ENCODE measurements at places on chromosomes 11 and 22.

DNA sequence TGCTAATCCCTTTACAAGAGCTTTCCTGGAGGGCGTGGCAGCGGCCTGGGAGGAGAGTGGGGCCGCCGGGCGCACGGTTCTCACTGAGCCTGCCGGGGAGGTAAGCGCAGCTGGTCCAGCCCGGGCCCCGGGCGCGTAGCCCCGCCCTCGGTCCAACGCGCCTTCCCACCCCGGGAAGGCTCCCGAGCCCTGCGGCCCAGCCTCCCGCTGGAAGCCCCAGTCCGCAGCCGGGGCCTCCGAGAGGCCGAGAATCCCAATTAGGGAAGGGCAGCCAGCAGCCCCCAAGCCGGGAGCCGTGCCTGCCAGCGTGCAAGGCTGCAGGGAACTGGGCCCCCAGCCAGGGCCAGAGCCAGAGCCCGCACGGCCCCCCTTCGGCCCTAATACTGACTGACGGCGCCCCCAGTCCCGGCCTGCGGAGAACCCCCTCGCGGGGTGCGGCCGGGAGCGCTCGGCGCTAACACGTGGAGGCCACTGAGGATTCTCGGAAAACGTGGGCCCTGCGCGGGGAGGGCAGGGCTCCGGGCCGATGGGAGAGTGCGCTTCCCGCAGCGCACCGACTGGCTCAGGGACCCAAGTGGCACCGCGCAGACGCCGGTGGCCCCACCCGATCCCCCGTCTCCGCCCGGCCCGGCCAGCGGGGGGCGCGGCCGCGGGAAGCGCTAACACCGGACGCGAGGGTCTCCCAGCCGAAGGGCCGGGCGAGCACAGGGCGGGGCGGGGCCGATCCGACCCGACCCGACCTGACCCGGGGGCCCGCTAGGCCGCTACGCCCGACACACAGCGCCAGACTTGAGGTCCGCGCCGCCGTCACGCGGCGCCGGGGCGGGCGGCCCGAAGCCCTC lies 5.7 kb downstream of the ZFTA start:
- no peak for DNase-seq

DNA sequence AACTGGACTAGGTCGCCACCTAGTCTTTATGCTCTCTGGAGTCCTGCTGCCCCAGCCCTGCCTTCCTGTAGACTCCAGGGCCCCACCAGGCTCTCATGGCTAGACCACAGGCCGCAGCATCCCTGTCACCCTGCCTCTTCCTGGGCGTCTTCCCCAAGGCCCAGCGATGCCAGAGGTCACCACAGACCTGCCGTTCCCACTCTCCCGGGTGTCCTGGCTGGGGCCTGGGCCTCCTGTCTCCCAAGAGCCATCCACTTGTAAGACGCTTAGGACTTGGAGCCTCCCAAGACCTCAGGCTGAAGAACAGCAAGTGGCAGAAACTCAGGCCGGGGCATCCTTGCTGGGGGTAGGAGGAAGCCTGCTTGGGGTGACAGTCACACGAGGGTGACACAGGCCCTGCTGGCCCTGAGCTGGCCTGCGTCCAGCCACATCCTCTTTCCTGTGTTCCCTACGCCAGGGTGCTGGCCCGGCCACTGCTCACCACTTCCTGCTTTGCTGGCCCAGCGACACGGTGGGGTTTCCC lies 2.0 kb upstream of the TCIRG1 start:
- peak; percentile 43 for DNase-seq

DNA sequence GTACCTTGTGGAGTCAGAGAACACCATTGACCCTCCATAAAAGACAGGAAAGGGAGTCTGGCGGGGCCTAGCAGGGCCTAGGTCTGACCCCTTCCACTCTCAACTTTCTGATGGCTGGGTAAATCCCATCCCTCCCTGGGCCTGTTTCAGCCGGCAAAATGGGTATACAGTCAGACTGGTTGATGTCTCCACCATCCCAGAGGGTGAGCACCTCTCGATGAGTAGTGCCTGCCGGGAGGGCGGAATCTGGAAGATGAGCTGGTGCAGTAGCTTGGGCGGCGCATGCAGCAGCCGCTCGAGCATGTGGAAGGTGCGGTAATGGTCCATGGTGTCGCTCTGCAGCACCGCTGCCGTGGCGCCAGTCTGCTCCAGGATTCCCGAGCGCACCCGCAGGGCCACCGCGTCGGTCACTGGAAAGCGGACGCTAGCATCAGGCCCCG lies 528 bp downstream of the FIBP start:
- DNase-seq, result no peak

DNA sequence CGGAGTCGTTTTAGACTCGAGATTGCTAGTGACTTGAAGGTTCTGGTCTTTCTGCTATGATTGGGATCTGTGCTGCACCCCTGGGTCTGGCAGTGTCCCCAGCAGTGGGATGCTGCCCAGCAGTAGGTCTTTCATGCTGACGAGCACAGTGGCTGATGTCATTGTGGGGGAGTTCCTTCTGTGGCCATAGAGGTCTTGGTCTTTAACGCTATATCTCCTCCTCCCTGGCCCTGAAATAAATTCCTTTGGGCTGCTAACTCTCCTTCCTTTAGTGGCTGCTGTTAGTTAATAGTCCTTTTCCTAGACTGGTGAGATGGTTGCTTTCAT lies 136.3 kb downstream of the TEAD1 start:
- DNase-seq, result peak; percentile 70

- no peak for DNase-seq
Observed at GRCh38 chr11:5928271-5928670, 13.8 kb upstream of the OR56A3 start.

DNA sequence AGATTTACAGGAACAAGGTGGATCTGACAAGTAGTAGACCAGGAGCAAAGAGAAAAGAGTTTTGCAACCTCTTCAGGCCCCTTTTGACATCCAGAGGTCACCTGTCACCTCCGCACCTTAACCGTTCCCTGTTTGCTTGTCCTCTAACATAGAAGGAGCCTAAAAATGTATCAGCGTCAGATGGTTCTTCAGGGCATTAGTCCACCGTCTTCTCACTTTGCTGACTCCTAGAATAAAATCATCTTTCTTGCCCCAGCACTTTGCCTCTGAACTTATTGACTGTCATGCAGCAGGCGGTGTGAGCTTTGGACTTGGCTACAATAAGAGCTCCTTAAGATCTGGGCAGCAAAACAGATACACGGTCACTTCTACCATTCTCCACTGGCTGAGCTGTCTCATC lies 339.7 kb upstream of the B3GAT1 start:
- no peak for DNase-seq

DNA sequence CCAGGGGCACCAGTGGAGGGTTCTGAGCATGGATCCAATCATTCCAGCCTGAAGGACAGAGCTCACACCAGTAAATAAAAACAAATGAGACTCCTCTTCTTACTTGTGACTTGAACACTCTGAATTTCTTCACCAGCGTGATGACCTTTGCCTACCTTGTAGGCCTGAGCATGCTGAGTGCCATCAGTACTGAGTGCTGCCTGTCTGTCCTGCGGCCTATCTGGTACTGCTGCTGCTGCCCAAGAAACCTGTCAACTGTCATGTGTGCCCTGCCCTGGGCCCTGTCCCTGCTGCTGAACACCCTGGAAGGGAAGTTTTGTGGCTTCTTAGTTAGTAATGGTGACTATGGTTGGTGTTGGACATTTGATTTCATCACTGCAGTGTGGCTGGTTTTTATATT lies 23.9 kb downstream of the MRGPRX4 start:
- DNase-seq, result no peak

DNA sequence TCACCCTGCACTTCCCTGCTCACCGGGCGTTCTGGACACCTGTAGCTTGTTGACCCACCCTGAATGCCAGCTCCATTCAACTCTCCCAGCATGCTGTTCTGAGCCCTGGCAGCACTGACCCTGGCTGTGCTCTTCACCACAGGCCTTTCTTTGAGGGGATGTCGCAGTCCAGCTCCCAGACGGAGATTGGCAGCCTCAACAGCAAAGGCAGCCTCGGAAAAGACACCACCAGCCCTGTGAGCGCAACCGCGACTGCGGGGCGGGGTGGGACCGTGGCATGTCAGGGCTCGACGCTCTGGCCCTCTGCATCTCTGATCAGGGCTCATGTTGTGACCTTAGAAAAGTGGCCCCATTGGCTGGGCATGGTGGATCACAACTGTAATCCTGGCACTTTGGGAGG lies 47.4 kb upstream of the RAB1B start:
- DNase-seq, result no peak

GRCh38 chr11:120034176-120034875 lies 103.6 kb downstream of the TRIM29 start:
- no peak for DNase-seq

DNA sequence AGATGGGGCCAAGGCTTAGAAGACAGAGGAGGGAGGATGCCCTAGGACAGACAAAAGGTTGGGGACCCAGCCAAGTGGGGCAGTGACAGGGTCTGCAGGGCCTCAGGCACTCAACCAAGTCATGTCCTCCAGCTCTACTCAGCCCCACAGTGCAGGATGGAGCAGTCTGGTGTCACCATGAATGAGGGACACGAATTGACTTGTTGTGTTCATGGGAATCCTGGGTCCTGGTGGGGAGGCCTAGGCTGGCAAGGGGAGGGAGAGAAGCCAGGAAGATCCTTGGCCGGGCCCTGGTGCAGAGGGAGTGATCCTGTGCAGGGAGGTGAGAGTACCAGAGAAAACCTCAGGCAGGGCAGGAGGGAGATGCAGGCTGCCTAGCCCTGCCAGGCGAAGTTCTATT lies 12.0 kb downstream of the P2RY6 start:
- no peak for DNase-seq

- peak; percentile 62 for DNase-seq
Observed at GRCh38 chr11:111417766-111418435, 38.8 kb upstream of the POU2AF1 start.

DNA sequence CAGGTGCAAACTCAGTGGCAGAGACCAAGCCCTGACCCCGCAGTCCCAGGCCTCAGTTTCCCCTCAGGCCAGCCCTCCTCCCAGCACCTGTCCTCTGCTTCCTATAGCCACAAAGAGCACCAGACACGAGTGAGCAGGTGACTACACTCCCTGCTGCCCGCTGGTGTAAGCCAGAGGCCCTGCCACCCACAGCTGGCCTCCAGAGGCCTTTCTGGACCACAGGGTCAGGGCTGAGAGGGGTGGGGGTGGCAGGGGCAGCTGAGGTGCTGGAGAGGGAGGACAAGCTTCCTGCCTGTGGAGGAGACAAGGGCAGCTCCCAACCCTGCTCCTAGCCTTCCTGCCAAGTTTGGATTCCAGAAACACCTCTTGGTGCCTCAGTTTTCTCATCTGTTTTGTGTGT lies 31.3 kb upstream of the WNT7B start:
- DNase-seq, result peak; percentile 52

GRCh38 chr22:45216133-45217003 lies 24.3 kb downstream of the KIAA0930 start:
- no peak for DNase-seq

- DNase-seq, result no peak
Observed at GRCh38 chr11:128473636-128474035, 113.7 kb downstream of the ETS1 start.

- DNase-seq, result no peak
Observed at GRCh38 chr11:134584706-134585445, 172.8 kb upstream of the B3GAT1 start.

- peak; percentile 92 for DNase-seq
Observed at GRCh38 chr11:10657308-10658271, 36.0 kb downstream of the IRAG1 start.

DNA sequence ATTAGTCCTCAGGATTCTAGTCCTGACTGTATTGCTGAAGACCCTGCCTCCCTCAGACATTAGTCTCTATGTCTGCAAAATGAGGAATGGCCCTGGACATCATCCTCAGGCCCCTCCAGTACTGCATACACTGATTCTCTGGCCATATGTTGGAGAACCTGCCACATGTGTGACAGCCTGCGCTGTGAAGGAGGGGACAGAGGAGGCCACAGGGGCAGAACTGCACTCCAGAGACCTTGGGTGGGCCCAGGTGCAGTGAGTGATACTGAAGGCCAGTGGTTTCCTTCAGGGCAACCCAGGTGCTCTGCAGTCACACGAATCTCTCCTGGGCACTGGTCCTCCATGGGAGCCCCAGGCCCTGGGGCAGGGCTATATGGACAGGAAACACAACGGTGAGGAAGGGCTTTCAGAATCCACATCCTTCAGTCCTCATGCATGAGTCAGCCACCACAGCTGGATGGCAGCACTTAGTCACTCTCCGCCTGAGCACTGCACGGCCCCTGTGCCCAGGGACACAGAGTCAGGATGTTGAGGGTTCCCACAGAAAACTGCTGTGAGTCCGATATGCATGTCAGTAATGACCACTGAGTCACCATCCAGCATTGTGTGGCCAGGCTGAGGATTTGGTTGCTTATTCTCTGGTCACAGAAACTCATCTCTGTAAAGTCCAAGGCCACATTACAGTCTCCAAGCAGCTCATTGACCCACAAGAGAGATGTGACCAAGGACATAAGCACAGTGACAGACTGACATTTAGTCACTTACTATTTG lies 39.7 kb downstream of the ME3 start:
- DNase-seq, result peak; percentile 100

DNA sequence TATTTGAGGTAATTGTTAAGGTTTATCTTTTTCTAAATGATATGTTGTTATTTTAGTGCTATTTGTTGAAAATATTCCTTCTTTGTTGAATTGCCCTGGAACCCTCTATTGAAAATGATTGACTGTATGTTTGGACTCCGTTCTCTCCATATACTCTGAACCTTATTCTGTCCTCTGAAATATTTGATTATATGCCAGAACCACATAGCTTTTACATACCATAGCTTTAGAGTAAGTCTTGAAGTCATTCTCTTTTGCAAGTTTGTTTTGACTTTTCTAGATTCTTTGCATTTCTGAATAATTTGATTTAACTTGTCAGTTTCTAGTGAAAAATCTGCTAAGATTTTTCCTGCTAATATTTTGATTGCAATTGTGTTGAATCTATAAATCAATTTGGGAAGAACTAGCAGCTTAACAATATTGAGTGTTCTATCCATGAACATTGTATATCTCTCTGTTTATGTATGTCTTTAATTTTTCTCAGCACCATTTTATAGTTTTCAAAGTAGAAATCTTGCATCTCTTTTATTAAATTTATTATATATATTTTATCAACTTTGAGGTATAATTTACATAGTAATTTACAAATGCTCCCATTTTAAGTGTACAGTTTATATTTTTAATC lies 51.7 kb upstream of the PITPNB start:
- DNase-seq, result no peak

GRCh38 chr11:84407091-84407490 lies 1120.9 kb upstream of the CCDC90B start:
- no peak for DNase-seq

- DNase-seq, result no peak
Observed at GRCh38 chr11:10784232-10785145, 24.2 kb downstream of the EIF4G2 start.

DNA sequence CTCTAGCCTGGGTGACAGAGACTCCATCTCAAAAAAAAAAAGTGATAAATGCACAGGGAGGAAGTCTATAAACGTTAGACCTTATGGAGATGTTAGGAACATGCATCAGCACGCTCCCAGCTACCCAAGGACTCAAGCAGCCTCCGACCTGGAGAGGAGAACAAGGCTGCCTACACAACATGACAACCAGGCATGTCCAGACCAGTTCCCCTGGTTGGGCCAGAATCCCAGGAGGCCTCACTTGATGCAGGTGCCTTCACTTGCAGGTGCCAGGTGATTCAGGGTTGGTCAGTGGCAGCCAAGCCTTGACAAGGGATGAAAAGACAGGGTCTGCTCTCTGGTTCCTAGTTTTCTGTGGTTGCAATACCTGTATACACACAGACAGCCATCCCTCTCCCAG lies 5.9 kb downstream of the RANGAP1 start:
- no peak for DNase-seq
